ENCODE measurements at places on chromosomes 12 and 14.

DNA sequence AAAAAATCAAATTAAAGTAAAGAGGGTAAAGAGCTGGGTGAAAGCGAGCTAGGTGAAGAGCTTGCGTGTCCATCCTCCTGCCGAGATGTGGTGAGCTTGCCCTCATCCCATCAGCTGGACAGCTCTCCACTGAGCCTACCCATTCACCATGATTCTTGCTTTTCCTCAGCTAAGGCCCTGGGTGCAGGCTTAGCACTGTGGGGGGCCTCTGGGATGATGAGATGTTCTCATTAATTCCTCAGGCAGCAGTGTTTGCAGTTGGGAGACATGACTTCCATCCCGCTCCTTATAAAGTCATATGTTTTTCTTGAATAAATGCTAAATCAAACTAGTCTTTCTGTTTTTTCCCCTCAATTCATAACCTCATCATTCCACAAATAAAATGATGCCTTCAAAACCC, 18.0 kb downstream of the PHLDA1 start:
- no peak for DNase-seq

- no peak for DNase-seq
Observed at GRCh38 chr12:66191547-66192126, 2.6 kb downstream of the IRAK3 start.

DNA sequence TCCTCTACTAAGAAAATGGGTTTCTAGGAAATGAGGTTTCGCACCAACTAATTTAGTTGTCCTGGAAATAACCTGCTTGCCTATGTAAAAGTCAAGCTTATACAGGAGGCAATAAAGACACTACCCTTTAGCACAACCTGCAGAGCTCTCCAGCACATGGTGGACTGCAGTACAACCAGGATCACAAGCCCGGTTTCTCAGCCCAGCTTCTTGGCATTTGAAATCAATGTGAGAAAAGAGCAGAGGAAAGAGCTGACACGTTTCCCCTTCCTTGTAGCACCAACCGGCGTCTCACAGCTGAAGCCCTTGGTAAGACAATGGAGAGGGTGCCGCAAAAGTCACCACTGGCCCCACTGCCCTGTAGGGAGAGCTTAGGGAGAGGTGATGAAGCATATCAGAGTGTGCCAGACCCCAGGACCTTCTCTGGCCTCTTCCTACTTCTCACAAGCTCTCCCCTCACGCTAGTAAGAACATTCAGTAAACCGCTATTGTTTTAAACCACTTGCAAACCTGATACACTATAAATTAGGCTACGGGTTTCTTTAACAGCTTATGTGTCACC, 8.6 kb downstream of the SPTLC2 start:
- DNase-seq, result no peak

DNA sequence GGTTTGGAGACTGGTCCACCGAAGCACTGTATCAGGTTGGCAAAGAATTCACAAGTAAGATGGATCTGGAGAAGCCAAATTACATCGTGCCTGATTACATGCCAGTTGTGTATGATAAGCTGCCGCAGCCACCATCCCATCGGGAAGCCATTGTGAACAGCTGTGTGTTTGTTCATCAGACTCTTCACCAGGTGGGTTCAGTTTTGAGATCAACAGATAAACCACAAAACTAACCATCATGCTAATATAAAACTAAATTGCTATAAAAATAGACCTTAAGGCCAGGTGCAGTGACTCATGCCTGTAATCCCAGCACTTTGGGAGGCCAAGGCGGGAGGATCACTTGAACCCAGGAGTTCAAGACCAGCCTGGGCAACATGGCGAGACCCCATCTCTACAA, 58.9 kb downstream of the HSP90AA1 start:
- no peak for DNase-seq

DNA sequence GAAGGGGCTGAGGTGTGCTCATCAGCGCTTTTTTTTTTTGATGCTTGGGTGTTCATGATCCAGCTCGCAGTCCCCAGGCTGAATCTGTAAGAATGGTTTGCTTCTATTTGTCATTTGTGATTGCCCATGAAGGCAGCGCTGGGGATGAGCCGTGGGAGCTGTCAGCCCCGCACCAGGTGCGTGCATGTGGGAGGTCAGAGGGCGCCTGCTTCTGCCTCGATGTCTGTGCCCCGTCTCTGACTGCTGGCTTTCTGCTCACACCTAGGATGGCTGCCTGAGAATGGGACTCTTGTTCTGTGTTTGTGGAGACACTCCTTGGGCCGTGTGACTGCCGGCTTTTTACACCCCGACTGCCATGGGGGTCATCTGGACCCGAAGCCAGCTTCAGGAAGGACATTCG, 141.2 kb upstream of the RTL1 start:
- no peak for DNase-seq

DNA sequence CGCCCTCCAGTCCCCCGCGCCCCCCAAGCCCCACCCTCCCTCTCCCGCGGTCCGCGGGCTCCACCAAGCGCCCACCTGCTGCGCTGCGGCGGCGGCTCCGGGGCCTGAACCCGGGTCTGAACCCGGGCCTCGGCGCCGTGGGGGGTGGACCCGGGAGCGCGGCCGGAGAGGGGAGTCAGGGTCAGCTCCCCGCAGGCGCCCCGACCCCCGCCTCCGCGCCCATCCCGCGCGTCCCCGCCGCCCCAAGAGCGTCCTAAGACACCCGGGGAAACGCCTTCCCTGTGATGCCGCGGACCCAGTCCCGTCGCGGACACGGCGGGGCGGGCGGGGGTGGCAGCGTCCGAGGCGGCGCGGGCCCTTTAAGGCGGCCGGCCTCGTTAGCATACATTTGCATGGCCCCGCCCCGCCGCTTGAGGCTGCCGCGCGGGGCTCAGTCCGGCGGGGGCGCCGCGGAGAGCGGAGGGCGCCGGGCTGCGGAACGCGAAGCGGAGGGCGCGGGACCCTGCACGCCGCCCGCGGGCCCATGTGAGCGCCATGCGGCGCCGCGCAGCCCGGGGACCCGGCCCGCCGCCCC, at the start of gene MMP17:
MMP17 (plus strand) TSS at position 433 of the 574 bp plus-strand sequence; CDS start at position 535, 102 bp downstream.
- no peak for DNase-seq

DNA sequence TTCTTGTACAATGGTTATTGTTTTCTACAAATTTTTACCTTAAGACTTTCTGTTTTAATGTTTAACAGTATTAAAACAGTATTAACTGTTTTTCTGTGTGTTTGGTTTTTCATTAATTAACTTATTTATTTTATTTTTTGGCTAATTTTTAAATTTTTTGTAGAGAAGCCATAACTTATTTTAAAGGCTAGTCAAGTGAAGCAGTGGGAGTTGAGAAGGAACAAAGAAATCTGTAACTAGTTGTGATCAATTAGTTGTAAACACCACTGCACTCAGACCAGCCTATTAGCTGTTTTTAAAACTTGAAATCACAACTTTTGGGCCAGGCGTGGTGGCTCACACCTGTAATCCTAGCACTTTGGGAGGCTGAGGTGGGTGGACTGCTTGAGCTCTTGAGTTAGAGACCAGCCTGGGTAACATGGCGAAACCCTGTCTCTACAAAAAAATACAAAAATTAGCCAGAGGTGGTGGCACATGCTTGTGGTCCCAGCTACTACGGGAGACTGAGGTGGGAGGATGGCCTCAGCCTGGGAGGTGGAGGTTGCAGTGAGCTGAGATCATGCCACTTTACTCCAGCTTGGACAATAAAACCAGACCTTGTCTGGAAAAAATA, 50.9 kb upstream of the HECTD1 start:
- DNase-seq, result no peak

GRCh38 chr12:100359822-100360221, 2.9 kb downstream of the SLC17A8 start:
- DNase-seq, result no peak

DNA sequence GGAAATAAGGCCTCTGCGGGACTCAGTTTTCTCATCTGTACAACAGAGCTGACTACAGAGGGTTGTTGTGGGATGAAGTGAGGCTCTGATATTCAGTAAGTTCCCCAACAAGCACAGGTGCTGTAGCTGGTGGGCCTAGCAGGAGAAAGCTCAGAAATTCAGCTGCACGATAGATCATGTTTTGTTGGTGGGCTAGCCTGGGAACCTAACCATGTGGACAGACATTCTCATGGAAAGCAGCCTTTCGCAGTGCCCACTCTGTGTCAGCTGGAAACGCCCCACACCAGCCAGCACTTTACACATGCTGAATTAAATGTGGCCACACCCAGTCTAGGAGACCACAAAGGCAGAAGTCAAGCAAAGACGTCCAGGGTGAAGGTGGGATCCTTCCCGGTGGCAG, 16.1 kb downstream of the PITPNM2 start:
- DNase-seq, result no peak

DNA sequence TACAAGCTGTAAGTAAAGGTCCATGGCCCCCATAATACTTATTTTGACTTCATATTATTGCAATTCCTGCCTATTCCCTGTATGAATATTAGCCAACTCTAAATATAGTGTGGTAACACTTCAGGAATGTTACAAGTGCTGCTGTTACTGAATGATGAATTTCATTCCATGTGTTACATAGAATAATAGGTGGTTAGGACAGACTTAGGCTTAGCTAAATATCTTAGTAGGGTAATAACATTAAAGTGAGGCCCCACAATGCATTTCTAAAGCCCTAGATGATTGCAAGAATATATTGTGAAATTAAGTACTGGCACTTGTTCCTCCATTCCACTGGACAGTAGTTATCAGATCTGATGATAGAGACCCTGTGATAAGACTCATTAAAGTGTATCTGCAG, 182.7 kb downstream of the PCNX1 start:
- DNase-seq, result no peak

GRCh38 chr12:2631653-2632350, 163.0 kb upstream of the FKBP4 start:
- peak; percentile 24 for DNase-seq

DNA sequence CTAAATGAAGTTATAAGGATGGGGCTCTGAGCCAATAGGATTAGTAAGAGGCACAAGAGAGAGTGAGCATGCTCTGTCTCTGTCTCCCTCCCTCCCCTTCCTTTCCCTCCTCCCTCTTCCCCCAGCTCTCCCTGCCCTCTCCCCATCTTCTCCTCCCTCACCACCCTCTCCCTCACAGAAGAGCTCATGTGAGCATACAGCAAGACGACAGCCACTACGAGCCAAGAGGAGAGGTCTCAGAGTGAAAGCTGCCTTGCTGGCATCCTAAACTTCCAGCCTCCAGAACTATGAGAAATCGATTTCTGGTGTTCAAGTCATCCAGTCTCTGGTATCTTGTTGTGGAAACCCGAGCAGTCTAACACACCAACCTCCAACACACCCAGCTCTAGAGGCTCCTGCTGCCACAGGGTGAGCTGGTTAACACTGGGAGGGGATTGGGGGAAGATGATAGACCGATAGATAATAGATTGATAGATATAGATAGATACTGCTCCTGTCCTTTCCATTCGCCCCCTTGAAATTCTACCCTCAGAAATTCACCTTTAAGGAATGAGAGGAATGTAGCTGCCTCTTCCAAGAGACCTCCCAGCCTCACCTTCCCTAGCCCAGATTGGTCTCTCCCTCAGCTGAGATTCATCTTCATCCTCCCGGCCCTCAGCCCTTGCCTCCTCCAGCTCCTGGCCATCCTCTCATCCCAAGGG, 25.8 kb upstream of the ACTN1 start:
- DNase-seq, result no peak

- no peak for DNase-seq
Observed at GRCh38 chr12:47268501-47269454, 189.0 kb upstream of the AMIGO2 start.

- no peak for DNase-seq
Observed at GRCh38 chr12:2372735-2373134, 319.9 kb downstream of the CACNA1C start.

GRCh38 chr12:119296535-119296934, 38.0 kb upstream of the CCDC60 start:
- DNase-seq, result no peak

DNA sequence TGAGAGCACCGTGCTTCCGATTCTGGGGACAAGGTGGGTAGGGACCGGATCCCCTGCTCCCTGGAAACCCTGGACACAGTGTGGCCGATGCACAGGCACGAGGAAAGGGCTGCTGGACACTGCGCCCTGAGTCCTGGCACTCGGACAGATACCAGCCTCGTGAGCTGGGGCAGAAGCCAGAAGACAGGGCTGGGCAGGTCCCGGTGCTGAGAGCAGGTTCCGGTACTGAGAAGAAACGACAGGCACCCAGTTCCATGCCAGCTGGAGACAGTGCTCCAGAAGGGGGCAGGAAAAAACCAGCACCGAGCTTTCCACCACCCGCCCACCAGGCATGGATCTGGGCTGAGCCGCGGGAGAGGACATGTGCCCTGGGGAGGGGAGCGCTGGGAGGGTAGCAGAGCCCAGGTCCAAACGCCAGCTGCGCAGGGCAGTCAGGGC, 6.5 kb downstream of the XRCC3 start:
- DNase-seq, result no peak

DNA sequence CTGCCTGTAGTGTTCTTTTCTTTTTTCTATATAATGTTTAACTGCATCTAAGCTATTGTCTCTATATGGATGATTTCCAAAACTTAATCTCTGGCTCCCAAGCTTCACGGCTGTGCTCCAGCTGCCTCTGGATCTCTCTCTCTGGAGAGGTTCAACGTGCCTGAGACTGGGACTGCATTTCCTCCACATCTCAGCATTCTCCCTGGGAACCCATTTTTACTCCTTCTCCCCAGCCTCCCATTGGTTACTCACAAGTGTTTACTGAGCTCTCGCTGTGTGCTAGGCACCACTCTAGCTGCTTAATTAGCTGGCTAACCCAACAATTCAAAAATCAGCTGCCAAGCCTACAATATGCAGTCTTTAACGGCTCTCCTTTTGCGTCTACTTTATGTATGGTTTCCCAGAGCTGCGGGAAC, 34.7 kb downstream of the FBXL14 start:
- no peak for DNase-seq

DNA sequence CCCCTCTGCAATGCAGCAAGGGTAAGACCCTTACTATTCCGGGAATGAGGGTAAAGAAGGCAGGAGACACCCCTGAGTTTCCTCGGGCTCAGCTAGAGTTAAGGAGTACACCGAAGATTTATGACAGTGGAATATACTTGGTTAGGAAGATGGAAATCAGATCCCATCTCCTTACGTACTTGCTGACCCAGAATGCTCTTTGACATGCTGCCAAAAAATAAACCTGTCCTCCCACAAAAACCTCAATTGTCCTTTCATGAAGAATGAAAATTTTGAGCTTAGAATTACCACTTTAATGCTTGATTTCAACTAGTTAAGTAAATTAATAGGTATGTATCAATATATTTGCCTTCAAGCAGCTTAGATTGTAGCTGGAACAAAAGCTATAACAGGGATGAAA, 99.5 kb downstream of the PRIMA1 start:
- no peak for DNase-seq

GRCh38 chr14:85075694-85076476, 454.1 kb upstream of the FLRT2 start:
- no peak for DNase-seq

DNA sequence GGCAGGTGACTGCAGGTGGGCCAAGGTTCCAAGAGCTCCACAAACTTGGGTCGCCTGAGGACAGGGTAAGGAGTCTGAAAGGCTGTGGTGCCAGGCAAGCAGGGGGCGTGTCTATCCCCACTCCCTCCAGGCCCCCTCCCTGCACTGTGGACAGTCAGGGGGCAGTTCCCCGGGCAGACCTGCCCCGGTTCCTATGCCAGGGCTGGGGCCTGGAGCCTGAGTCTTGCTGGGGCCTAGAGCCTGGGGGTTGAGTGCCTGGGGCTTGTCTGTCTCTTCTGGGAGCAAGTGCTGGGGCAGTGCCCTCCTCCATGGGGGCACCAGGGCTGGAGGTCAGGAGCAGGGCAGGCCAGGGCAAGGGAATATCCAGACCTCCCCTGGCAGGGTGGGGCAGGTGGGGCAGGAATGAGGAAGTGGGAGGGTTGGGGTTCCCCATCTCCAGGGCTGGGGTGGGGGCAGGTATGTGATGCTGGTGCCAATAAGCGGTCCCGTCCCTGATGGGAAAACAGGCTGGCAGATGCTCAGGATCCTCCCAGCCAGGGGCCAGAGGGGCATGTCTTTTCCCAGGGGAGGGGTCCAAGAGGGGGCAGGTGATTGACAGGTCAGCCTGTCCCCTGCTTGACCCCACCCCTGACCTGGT, 11.9 kb upstream of the TNFAIP2 start:
- DNase-seq, result no peak
